ENCODE measurements at places on chromosomes 6 and 20. TPM values are rescaled to one million over a fixed set of nuclear protein-coding genes. Genes with fewer than 3 reads are reported as not detected.

ERVFRD-1 gene
- not detected for total RNA-seq

DNA sequence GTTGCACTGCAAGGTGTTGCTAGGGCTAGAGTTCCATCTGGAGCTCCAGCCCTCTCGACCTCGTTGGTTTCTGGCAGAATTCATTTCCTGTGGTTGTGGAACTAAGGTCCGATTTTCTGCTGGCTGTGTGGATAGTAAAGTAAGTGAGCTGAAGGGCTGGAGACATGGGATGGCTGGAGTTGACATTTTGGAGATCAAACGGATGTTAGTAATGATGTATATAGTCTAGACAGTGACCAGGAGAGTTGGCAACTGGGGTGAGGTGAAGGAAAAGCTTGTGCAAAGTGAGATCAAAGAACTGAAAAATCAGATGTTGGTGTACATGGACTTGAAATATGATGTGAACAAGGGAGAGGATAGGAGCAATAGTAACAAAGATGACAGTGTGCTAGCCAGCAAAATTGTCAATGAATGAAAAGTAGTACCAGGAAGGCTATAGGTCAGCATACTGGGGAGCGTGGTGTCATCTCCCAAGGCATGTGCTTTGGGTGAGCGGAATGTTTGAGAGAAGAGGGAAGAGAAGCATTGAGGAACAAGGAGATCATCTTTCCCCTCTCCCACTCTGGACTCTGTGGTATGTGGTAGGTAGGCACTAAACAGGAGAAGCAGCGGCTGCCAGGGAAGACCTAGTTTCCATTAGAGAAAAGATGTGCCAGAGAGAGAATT is 7.8 kb downstream of the QRSL1 start:
- no peak for DNase-seq

DNA sequence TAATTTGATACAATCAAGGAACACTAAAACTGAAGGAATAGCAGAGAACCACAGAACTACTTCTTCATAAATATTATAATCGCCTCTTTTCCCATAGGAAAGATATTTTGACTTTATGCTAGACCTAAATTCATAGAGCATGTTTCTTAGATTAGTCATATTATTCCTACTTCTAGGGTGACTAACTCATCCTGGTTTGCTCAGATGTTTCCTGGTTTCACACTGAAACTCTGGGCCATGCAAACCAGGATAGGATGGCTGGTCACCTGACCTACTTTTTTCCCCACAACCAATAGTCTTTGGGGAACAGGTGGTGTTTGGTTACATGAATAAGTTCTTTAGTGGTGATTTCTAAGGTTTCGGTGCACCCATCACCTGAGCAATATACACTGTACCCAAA is 42.8 kb downstream of the MMS22L start:
- DNase-seq, result no peak

EPPIN gene
- not detected for total RNA-seq

DNA sequence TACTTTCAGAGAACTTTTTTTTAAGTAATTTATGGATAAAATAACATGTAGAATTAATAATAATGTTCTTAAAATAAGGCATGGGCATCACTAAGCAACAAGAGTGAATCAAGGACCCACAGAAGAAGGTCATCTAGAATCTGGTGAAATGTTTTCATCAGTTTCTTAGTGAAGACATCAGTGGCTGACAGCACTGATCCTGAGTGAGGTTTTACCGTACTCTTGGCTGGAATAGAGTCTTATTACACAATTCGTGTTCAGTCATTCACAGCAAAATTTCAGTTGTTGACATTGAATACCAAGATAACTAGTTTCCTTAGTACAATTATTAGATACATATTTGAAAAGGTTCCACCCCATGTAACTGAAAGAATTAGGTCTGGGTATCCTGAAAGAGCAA is 140.4 kb downstream of the C6orf58 start:
- DNase-seq, result no peak

COL20A1 gene
- 0.33 TPM for total RNA-seq

DNA sequence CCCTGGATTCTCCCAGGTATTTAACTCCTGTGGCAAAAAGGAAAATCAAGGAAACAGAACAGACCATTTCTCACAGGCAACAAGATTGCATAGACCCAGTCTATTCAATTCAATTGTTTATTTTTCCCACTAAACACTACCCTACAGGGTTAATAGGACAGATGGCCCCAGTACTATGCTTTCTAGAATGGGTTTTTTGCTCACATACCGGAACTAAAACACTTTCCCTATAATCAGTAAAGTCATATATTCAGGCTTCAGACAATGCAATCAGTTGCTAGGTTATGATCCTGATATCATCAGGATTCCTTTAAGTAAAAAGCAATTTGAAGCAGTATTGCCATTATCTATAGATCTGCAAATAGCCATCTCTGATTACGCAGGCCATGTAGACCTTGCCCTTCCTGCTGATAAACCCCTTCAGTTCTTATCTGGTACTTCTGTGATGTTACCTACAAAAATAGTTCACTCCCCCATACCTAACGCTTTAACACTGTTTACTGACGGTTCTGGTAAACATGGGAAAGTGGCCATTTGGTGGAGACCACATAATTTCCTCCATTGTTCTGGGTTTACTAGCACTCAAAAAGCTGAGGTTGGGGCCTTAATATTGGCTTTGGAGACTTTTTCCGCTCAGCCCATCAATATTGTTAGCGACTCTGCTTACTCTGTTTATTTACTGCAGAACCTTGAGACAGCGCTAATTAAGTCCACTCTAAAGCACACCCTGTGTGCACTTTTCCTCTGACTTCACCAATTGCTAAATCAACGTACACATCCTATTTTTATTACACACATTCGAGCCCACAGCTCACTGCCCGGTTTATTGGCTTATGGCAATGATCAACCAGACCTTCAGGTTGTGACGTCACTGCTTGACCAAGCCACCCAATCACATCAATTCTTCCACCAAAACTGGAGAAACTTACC is 666.0 kb downstream of the PHF3 start:
- DNase-seq, result no peak

SNX21 gene
- total RNA-seq, result 30.8 TPM

DNA sequence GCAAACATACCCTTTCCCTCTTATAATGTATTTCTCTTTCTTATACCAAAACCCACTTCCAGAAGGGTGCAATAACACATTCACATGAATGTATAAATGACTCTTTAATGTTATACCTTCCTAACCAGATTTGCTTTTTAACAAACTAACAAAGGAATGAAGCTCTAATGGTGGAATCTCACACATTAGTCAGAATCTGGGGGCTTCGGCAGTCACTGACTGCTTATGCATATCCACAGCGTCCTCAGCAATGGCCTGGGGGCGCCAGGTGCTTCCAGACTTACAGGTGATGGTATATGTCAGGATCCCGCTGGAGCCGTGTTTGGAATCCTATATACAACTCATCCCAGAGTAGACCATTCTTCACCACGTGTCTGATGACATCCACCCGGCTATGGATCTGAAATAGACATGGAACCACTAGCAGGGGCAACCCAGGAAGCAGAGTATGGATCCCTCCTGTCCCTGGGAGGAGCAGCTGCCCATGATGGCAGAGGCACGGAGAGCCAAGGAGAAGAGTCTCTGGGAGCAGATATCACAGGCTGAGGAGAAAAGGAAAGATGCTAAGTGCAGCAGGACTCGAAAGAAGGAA is 150.8 kb upstream of the RIPOR2 start:
- no peak for DNase-seq

DNA sequence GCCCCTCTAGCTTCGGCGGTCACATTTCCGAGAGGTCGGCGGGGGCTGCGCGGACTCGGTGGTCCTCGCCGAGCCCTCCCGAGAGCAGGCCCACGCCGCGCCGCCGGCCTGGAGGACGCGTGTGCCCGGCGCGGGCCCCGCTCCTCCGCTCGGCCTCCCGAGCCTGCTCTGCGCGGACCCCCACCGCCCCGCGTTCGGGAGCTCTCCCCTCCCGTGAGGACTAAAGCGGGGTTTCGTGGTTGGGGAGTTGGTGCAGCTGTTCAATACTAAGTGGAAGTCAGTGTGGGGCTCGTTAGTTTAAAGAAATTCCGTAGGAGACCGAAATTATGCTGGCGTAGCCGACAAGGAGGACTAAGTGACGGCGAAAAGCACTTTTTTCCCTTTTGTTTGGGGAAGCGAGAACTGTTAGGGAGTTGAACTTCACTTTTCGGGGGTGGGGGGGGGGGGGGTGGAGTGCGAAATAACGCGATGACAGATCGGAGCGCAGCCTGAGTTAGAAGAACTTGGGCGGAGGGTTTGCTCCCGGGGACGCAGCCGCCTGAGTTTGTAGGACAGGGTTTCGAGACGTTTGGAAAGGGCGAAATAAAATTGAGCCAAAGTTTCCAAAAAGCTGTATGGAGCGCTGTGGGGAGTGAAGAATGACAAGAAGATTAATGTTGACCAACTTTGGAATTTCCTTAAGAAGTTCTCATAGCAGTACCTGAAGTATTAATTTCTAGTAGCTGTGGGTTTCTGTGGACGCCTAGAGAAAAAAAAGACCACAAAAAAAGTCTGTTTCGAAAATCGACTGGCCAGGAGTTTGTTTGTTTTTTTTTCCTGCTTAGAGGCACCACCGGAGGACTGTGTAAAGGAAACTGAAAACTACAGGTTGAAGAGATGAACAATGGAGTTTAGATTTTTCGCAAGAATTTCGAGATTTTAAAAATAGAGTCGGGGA is 1.4 kb downstream of the QKI start:
- no peak for DNase-seq

GRCh38 chr6:145525038-145525437 is 210.3 kb downstream of the EPM2A start:
- no peak for DNase-seq

NTSR1 gene
- total RNA-seq, result 76.6 TPM

PRPF6 gene
- total RNA-seq, result 102 TPM

DNA sequence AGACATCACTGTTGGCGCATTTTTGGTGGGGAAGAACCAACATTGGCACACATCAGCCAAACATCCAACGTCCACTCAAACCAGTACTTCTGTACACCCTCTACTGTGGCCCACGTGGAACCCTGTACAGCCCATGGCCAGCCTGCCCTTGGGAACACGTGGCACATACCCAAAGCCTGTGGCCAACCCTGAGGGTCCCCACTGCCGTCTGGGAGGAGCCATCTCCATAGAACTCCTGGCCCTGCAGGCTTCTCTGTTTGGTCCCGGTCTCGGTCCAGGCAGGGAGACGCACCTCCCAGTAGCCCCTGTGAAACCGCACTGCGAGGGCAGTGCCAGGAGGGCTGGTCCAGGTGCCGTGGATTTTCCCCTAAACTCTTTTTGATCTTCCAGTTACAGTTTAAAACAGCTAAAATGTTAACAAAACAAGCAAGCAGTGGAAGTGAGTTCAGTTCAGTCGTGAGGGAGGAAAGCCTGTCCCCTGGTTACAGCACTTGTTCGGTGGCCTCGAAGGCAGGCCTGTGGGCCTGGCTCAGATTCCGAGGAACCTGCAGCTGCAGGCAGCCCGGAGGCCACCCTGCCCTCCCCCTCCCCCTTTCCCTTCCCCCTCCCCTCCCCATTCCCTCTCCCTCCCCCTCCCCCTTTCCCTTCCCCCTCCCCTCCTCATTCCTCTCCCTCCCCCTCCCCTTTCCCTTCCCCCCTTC is 233.7 kb downstream of the DLL1 start:
- no peak for DNase-seq

DNA sequence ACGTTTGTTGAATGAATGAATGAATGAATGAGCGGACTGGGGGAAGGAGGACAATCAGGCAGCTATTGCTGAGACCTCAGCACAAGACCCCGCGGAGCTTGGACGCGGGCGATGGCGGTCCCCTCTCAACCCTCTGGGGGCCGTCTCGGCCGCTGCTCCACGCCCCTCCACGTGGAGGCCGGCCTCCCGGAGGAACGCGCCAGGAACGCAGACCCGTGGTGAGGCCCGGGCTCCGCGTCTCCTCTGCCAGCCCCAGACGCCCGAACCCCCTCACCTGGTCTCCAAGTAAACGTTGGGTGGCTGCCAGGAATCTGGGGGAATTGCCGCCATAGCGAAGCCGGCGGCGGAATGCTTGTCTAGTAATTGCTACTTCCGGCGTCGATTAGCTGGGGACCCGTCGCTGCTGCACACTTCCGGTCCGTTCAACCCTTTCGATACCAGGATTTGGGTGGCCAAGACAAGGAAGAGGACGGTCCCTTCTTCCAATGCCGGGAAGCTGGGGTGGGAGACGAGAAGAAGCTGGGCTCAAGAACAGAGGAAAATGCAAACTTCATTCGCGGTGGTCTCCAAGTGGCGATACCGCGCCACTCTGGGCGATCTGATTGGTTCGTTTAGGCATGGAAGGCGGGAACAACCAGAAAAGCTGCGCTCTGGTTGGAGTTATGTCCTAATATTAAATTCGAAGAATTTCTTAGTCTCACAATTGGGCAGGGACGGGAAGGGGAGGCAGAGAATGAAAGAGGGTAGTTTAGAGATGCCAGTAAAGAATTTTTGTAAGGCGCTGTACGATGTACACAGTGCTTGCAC is at the start of gene PPIL1:
TSS of gene PPIL1 (minus strand) at position 361 of the 807 bp plus-strand sequence. CDS start at position 330, 31 bp downstream.
- DNase-seq, result peak; percentile 95

PRRT1 gene
- not detected for total RNA-seq

DNA sequence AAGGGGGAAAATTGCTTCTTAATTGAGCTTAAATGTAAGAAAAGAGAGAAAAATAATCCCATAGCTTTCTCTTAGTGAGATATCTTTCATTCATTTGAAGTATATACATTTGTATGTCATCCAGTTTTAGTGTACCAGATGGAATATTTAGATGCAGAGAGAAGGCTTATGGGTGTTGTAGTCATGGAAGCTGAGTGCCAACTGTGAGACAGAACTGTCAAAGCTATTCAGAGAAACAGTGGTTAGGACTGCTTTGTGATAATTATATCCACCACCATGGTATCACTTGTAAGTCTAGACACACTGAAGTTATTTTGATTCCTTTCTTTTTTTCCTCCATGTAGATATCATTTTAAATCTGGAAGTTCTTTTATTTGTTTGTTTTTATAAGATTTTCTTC is 524.3 kb upstream of the EPHA7 start:
- no peak for DNase-seq

- DNase-seq, result no peak
These were observed 26.7 kb upstream of the RIPK1 start for GRCh38 chr6:3041606-3042005.

CCND3 gene
- total RNA-seq, result 79.7 TPM

SAMD10 gene
- 47.2 TPM for total RNA-seq

GRCh38 chr20:23636182-23636907 is 1.4 kb downstream of the CST3 start:
- DNase-seq, result no peak

ANKEF1 gene
- 6.8 TPM for total RNA-seq

GRCh38 chr6:163707387-163708355 is 293.2 kb downstream of the QKI start:
- no peak for DNase-seq

MEI4 gene
- total RNA-seq, result not detected

KCNS1 gene
- total RNA-seq, result not detected

Measured in HT-29 (cell line).